Activated naive CD4-positive, alpha-beta T cell treated with anti-CD3 and anti-CD28 coated beads, Interleukin-2, amount 50 U/mL, for 72 hours (primary cell): ENCODE measurements at places on chromosomes 1 and 21. TPM values are rescaled to one million over a fixed set of nuclear protein-coding genes. Genes with fewer than 3 reads are reported as not detected.

- DNase-seq = no peak
These were observed 71.8 kb upstream of the ARHGAP29 start for GRCh38 chr1:94309216-94309615.

DNA sequence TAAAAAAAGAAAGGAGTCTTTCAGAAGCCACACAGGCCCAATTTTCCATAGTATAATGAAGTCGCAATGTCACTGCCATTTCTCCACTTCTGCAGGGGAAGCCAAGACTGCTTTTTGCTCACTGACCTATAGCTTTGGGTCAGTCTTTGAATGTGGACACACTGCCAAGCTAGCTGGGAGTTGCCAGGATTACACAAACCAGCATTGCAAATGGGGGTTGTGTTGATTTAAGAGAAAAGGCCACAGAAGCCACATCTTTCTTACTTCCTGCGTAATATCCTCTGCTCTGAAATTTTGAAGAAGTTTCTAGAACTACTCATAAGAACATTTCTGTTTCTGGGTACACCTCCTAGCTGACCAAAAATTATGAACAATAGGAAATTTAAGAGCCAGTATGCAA, 45.8 kb upstream of the SAMSN1 start:
- DNase-seq = no peak

TCHH gene
- total RNA-seq = not detected

OR14K1 gene
- total RNA-seq = not detected
